ENCODE measurements at places on chromosomes 7 and 10.

GRCh38 chr7:158557441-158557755 lies 30.2 kb downstream of the PTPRN2 start:
- no peak for DNase-seq

- no peak for DNase-seq
These were observed 10.4 kb downstream of the NXPH1 start for GRCh38 chr7:8443576-8444467.

GRCh38 chr7:99143521-99143852 lies 421 bp downstream of the SMURF1 start:
- DNase-seq, result no peak

GRCh38 chr7:135194494-135195095 lies 16.7 kb downstream of the WDR91 start:
- no peak for DNase-seq

- DNase-seq, result peak; percentile 65
These were observed 35.4 kb downstream of the C7orf25 start for GRCh38 chr7:42876182-42877068.

DNA sequence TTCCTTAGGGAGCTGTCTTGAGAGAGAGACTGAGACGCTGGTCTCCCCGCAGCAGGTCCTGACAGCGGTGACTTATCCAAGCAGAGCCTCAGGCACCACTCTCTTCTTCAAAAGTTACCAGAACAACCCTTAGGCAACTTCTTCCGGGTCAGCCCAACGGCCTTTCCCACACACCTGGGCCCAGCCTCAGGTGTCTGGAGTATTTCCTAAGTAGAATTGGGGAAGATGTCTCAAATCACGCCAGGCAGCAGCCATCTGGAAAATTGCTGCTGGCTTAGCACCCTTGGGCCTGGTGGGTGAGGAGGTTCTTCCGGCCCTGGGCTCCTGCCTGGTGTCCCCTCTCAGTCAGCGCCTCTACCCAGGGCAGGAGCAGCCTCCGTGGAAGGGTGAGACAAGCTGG lies 80.4 kb upstream of the ANLN start:
- DNase-seq, result no peak

GRCh38 chr7:155234158-155234492 lies 63.6 kb upstream of the INSIG1 start:
- peak; percentile 40 for DNase-seq

DNA sequence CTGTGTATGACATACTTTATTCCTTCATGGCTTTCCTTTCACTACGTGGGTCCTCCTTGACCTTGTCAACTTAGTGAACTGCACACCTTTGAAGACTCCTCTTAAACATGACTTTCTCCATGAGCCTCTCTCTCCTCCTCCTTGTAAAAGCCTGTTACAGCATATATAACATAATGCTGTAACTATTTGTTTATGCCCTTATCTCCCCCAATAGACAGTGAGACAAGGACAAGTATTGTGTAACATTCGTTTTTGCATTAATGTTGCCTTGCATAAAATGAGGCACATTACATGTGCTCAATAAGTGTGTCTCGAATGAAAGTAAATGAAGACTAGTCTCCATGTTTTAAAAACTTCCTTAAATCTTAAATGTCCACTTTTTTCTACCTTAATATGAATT lies 4.3 kb upstream of the LAMB1 start:
- no peak for DNase-seq

DNA sequence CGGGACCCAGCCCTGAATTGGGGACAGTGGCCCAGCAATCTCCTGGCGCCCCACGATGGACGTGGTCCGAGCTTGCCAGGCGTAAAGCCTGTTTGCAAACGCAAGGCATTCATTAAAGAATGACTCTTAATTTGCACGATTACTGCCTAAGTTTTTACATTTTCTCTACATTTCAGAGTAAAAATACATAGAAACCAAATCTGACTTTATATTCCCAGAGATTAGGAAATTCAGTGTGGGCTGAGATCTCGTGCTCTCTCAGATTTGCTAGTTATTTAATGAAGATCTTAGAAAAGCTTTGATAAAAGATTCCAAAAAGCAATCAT lies 337 bp upstream of the CCDC3 start:
- DNase-seq, result no peak

All from inflammatory macrophage (primary cell).